CD14-positive monocyte (primary cell): ENCODE measurements at places on chromosomes 11 and 22. TPM values are rescaled to one million over a fixed set of nuclear protein-coding genes. Genes with fewer than 3 reads are reported as not detected.

GRCh38 chr11:111652184-111652583 is 49.9 kb downstream of the SIK2 start:
- DNase-seq: no peak

GRCh38 chr22:48343461-48343860 is 1484.2 kb downstream of the BRD1 start:
- no peak for DNase-seq

- DNase-seq: no peak
Observed at GRCh38 chr11:47979378-47980087, 826 bp upstream of the PTPRJ start.

GRCh38 chr22:37234736-37235711 is 9.0 kb downstream of the RAC2 start:
- DNase-seq: no peak

DNA sequence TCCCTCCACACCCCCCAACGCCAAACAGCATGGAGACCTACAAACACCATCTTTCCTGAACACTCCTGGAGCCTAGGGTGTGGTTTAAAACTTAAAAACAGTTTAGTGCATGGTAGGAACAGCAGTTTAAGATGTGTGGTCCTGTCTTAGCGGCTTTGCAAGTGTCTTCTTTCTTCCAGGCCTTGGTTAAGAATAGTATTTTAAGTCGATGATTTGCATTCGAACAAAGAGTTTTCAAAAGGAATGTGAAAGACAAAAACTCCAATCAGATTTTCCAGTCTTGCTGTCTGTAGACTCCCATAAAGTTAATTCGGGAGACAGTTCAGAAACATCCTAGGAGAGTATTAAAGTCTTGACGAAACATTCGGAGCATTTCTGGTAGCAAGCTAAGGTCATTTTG is 3.7 kb downstream of the FGF4 start:
- DNase-seq: no peak

- no peak for DNase-seq
Observed at GRCh38 chr11:11463405-11463804, 110.4 kb upstream of the CSNK2A3 start.

GRCh38 chr22:28892175-28892731 is 8.9 kb downstream of the ZNRF3 start:
- DNase-seq: no peak

DNA sequence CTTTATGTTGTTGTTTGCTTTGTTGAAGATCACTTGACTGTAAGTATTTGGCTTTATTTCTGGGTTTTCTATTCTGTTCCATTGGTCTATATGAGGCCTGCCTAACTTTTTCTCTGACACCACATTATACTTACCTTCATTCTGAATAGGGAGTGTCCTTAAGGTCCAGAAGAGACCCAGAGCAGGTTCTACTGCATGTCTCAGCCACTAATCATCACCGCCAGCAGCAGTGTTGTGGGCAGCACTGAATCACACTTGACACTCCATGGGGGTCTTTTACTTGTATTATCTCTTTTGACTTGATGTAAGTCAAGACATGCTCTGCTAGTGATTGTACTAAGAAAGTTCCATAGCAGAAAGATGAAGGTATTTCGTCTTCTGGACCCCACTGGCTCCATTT is 274.9 kb downstream of the TENM4 start:
- no peak for DNase-seq

DNA sequence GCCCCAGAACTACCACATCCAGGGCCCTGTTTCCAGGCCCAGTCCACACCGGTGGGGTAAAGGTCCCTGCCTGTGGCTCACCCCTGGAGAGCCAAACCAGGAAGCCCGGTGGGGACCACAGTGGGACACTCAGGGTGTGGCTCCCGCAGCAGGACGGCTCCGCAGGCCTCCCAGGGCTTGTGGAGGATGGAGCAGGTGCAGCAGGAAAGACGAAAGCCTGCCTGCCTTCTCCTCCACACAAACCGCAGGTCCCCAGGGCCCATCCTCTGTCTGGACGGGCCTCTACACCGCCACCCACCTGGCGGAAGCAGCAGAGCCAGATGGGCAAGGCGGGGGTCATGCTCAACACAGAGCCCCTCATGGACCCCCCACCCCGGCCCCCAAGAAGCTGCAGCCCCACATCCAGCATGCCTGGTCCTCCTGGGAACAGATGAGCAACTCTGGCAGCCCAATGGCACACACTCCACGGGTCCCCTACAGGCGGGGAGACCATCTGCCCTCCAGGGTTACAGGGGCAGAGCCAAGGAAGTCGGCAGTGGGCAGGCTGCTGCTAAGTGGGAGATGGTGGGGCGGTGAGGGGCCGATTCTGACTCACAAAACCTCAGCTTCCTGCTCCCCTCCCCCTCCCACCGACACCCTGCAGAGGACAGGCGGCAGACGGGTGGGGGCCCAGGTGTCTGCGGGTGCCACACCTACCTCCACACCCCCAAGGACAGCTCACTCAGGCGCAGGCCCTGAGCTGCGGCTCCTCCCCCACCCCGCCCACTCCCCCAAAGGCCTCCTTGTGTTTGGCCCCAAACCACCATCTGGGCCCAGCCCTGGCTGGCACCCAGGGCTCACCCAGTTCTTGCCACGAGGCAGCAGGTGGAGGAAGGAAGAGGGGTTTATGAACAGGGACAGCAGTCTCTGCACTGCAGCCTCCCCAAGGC is 5.2 kb downstream of the SBF1 start:
- DNase-seq: no peak

GRCh38 chr22:33747576-33748180 is 172.6 kb downstream of the LARGE1 start:
- no peak for DNase-seq

DNA sequence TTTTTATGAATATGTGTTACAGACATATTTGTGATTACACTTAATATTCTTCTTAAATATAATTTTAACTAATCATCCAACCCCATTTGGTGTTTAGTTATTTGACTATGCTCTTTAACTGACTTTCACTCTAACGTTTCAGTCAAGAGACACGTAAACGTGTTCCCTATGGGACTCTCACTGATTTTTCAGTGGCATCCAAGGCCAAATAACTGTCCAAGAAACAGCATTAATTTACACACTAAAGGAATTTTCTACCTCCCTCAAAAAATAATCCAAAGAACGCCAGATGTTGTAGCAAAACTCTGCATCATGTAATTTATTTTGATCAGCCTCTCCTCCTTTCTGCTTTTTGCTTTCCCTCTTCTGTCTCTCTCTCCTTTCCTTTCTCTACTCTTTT is 44.0 kb upstream of the NOX4 start:
- no peak for DNase-seq

DNA sequence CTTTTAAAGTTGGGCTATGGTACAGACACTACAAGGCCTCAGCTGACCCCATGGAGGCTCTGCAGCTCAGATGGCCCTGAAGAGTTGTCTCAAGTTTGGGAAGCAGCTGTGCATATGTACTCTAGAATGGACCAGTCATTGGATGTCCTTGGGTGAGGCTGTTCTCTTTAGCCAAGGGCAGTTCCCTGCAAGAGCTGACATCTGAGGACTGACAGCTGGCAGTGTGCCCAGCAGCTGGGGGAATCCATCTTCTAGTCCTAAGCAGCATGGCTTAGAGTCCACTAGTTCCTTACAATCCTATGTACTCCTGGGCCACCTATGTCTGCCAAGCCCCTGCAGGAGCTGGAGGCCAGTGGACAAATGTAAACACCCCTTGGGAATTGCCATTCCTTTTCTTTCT is 76.5 kb downstream of the C11orf91 start:
- DNase-seq: no peak

GRCh38 chr11:134654161-134654915 is 242.3 kb upstream of the B3GAT1 start:
- DNase-seq: no peak

- peak; percentile 82 for DNase-seq
Observed at GRCh38 chr22:42780070-42780540, 59.4 kb upstream of the A4GALT start.

DNA sequence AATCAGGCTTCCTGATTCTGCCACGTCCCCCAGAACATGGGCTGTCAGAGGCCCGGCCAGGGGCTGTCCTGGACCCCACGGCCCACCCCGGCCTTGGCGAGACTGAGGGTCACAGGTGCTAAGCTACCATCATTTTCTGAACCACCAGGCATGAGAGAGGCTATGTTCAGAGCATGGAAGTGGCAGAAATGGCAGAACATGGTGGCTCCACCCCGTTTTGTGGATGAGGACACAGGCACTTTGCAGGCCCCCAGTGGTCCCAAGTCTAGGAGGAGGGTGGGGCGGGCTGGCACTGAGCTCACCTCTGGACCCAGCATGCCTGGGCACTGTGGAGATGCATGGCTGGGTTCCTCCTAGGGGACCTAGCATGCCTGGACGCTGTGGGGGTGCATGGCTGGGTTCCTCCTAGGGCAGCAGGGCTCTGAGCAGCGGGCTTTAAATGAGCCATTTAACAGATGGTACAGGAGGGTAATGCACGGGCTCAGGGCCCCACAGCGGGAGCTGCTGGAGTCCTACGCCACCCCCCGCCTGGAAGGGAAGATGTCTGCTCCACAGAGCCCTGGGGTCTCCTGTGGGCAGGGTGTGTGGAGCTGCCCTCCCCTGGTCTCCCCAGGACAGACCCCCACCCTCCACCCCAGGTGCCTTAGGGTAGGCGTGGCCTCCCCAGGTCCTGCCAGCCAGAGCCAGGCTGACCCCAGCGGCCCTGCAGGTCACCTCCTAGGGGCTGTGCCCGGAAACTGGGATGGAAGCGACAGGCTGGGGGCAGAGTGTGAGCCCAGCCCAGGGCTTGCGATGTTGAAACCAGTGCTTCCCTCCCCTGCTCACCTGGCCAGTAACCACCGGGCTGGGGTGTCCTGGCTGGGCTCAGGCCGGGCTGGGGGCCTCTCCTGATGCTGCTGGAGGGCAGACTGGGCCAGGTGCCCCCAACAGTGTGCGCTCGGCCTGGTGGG is 6.1 kb upstream of the MUC5AC start:
- DNase-seq: peak; percentile 1

DNA sequence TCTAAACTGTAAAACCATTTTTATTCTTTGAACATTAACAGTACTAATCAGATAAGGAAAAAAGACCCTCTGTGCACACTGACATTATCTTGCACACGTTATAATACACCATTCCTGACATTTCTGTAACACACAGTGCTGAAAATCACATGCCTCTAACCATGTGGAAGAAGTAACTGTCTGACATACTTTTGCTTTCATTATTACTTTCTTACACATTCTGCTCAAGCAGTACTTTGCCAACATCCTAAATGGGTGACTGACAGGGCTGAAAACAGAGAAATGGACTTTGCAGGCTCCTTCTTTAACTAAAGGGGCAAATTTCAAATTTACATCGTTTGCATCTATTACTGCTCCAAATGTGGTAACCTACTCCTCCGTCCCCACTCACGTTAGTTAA is 22.8 kb upstream of the TP53AIP1 start:
- DNase-seq: no peak

DNA sequence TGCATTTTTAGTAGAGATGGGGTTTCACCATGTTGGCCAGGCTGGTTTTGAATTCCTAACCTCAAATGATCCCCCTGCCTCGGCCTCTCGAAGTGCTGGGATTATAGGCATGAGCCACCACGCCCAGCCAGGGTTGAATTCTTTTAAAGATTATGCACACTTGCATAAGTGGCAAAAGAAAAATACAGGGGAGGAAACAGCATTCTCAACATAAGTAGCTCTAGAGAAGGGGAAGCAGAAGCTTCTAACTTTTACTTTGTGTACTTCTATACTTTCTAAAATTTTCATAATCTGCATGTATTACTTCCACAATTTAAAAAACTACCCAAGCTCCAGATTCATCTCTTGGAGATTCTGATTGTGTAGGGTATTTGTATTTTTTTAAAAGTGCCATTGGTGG is 108.0 kb downstream of the SLC1A2 start:
- DNase-seq: no peak

- DNase-seq: no peak
Observed at GRCh38 chr22:28562324-28562723, 117.3 kb downstream of the TTC28 start.

- no peak for DNase-seq
Observed at GRCh38 chr11:107695446-107695845, 16.4 kb downstream of the SLN start.

DNA sequence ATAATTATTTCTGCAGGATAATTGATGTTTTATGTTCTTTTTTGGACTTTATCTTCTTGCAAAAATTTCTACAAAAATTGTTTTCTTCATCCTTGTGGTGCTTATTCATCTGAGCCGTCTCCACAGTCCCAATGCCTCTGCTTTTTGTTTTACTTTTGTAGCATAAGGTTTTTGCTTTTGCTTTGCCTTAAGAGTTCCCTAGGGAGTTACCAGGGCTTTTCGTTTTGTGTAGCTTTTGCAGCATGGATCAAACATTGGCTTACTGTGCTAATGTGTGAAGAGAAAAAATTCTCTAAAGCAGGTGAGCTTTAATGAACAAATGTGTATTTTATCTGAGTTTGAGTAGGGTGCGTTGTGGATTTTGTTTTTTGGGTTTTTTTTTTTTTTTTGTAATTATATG is 11.8 kb downstream of the XBP1 start:
- DNase-seq: no peak

DNA sequence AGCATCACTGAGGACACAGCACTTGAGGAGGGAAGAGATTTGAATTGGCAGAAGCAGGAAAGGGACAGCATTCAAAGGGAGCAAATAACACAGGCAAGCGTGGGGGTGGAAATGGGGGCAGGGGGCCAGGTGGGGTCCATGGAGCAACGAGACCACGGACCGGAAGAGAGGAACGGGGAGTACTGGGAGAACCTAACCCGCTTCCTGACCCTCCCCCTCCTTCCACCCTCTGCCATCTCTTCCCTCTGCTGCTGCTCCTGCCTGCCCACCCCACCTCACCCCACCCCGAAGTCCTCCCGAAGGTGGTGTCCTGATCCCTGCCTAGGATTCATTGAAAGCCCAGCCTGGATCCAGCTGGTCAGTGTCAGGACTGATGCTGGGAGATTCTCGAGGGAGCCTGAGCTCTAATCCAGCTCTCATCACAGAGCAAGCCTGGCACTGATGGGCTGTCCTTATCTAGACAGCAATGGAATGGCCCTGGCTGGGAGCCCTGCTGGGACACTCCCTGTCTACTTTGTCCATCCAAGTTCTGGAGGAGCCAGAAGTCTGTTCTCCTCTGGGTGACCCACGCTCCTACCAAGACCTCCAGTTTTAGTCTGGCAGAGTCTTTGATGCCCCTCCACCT is 105.0 kb downstream of the TRIM29 start:
- DNase-seq: no peak

ARHGEF17 gene
- 0.55 TPM for polyA plus RNA-seq

VSIG10L2 gene
- polyA plus RNA-seq: not detected in 2 replicates

HOATZ gene
- not detected for polyA plus RNA-seq

CCDC15 gene
- polyA plus RNA-seq: 0.28 TPM

ABCC8 gene
- polyA plus RNA-seq: not detected

DDTL gene
- 0.25 TPM for polyA plus RNA-seq

RASGRP2 gene
- polyA plus RNA-seq: 67.6 TPM
